Liver (tissue), 10 donors: ENCODE measurements at places on chromosomes 13 and 19. TPM values are rescaled to one million over a fixed set of nuclear protein-coding genes. Genes with fewer than 3 reads are reported as not detected.

DNA sequence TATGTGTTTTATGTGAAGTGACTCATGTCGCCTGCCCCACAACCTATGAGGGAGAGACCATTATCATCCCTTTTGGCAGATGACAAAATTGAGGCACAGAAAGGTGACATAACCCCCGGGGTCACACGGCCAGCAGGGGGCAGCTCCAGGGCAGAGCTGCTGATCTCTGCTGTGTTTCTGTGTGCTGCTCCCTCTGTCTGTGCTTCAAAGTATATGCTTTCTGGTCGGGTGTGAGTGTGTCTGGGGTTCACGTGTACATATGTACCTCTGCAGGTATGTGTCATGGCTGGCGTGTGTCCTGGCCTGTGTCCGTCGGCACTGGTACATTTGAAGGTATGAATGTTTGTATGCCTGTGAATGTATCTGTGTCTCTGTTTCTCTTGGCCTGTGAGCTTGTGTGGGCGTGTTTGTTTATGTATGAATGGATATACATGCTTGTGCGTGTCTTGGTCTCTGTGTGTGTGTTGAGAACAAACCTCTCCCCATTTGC lies 7.1 kb downstream of the LIPE start:
- peak; percentile 69 for DNase-seq

DNA sequence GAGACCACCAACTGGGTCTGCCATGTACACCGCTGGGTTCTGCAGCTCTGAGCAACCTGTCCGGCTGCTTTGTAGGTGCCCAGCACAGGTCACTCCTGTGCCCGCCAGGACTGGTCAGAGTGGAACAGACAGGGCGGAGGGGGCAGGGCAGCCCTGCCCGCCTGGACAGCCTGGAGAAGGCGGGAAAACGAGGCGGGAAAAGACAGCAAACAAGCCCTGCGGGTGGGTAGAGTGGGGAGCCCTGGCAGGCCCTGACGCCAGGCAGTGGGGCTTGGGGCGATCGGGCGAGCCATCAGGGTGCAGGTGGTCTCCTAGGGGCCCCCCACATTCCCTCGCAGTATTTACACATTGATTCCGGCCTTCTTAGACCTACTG lies 533 bp upstream of the UHRF1 start:
- DNase-seq = no peak

DNA sequence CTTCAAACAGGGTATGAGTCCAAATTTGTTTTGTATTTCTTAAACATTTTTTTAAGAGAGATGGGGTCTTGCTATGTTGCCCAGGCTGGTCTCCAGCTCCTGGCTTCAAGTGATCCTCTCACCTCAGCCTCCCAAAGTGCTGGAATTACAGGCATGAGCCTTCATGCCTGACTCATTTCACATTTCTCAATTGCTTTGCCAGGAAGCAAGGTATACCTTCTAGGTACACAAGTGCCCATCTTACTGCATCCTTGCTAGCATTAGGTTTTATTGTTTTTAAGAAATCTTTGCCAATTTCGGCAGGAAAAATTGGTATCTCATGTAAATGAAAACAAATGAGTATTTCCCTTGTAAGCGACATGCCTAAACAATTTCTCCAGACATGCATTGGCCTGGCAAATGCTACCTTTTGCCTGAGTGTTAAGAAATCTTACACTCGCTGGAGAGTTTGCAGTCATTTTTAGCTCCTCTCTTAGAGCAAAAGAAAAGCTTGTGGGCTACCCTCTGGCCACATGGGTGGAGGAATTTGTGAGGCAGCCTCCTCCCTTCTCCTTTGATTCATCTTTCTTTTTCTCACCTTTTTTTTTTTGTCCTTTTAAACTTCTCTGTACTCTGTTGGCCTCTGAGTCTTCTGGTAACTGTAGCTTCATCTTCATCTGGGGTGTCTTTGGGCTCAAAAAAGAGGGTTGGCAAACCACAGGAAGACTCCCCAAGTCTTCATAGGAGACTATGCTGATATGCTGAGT lies 33.0 kb downstream of the ACTL9 start:
- no peak for DNase-seq

Gene ZNF628
- total RNA-seq = 1.9 TPM

Gene ZSCAN5B
- total RNA-seq = not detected

Gene THOP1
- total RNA-seq = 56.2 TPM
